ENCODE measurements at places on chromosomes 7 and 10.

DNA sequence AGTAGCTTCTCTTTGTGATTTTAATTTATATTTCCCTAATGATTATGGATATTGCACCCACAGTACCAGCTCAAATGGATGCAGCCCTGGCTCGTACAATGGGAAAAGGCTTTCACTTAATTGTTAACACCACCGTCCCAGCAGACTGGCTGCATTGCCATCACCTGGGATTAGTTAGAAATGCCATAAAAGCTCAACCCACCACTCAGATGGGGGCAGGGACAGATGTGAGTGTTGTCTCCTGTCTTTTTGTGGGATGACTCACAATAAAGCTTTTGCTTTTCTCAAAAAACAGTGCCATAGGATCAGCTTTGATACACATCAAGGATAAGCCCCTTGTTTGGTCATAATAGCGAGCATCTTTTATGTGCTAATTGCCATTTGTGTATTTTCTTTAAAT, 729.1 kb downstream of the TNS3 start:
- no peak for DNase-seq

DNA sequence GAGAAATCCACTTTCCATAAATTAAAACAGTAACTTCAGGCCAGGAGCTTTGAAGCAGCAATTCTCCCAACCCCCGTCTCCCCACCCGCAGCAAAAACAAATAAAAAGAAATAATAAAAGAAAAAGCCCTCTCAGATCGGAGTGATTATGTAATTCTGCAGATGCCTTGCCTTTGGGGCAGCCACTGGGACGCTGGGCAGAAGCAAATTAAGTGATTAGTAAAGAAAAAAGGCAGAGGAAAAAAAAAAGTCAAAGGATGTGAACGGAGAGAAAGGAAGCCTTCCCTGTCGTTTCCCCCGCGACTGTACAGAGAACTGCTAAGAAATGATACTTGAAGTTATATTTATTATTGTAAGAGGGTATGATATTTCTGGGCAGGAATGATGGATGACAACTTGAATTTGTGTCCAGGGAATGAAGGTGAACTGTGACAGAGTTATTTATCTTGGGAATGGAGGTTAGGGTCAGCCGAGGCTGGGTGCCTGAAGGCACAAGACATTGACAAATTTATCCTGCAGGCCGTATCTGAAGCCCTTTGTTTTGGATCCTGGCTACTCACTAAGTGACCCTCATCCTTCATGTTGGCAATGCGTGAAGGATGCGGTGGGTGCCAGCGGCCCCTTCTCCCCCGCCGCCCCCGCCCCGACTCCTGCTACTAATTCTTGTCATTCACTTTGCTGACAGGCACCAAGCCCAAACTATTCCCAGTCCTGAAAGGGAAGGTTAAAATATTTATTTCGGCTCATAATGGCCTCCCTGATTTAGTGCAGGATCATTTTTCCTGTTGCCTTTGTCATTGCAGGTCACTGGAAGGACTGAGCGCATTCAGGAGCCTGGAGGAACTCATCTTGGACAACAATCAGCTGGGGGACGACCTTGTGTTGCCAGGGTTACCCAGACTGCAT, 604.0 kb downstream of the LRMDA start:
- DNase-seq = peak; percentile 62

DNA sequence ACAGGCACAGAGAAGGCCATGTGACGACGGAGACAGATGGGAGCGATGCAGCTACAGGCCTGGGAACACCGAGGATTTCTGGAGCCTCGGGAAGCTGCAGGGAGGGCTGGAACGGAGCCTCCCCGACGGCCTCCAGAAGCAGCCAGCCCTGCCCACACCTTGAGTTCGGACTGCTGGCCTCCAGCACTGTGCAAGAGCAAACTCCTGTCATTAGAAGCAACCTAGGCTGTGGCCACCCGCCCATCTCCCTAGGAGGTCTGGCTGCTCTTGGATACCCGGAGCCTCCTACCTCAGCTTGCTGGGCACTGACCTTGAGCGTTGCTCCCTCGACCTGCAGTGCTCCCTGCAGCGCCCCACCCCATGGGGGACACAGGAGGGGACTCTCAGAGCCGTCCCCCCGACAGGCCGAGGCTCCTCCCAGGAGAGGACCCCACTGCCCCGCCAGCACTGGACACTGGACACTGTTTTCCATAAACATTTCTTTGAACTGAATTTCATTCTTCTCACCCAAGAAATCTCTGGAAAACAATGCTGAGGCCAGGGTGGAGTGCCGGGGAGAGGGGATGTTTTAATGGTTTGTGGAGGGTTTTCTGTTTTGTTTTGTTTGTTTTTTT, 22.5 kb upstream of the TNRC18 start:
- DNase-seq = no peak

- DNase-seq = no peak
Measured at GRCh38 chr7:142477079-142477651, 219.3 kb upstream of the PRSS58 start.

DNA sequence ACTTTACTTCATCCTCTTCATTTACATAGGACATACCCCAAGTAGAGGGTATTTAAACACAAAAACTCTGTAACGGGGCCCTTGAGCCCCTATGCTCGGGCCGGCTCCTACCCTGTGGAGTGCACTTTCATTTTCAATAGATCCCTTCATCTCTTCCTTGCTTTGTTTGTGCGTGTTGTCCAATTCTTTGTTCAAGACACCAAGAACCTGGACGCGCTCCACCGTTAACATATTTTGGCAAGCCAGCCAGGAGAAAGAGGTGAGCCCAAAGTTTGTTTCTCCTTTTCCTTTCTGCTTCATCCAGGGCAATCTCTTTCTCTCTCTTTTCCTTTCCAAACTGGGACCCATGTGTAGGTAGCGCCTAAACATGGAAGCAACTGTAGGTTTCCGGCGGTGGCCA, 26.0 kb upstream of the BNIP3 start:
- DNase-seq = no peak

- no peak for DNase-seq
Measured at GRCh38 chr10:48447356-48448215, 141.1 kb downstream of the MAPK8 start.

DNA sequence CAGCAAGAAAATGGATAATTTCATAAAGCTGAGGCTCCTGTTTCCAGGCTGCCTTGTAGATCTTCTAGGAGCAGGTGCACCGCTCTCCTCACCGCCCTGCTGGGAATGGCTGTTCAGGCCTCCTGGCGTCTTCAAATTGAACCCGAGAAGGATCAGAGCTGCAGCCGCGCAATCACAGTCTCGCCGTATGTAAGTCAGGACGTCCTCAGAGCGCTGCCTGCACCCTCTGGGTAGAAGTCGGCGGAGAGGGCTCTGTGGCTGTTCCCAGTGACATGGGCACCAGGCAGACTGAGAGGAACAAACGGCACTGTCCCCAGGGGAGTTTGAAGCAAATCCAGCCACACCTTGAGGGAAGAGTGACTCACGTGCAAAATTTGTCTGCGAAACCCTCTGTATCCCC, 476.9 kb downstream of the TCERG1L start:
- DNase-seq = no peak

GRCh38 chr10:6333086-6333485, 130.4 kb downstream of the PFKFB3 start:
- no peak for DNase-seq

GRCh38 chr10:69503001-69503895, 52.0 kb downstream of the TSPAN15 start:
- DNase-seq = no peak

DNA sequence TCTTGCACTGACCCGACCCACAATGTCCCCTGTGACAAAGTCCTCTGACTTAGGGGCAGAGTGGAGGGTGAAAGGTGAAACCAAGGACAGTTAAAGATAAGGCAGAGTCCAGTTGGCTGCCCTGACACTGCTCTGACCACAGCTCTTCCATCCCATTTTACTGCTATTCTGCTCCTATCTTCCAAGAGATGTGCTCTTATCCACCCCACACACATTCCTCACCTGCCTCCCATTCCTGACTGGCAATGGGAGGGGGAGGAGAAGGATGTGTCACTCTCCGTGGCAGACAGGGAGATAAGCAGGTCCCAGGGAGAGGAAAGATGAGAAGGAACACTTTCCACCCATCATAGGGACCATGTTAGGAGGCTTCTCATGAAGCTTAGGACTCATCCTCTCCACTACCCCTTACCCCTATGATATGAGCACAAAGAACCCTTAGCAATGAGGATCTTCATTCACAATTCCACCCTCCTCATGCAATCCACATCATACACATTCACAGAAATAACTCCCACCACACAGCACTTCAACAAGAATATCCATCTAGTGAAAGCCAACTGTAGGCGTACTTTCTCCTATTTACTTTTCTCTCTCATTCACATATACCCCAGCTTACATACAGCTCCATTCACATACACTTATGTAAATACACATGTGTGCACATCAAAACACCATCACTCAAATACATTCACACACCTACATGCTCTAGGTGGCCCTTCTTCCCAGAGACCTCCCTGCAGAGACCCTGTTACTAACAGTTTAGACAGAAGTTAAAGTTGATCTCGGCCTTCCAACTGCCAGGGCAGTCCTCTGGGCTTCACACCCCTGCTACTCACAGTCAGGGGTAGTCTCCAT, 6.6 kb downstream of the SYNPO2L start:
- DNase-seq = no peak

- no peak for DNase-seq
Measured at GRCh38 chr10:128068398-128069285, 57.6 kb downstream of the MKI67 start.

GRCh38 chr10:81569488-81569887, 305.5 kb upstream of the NRG3 start:
- no peak for DNase-seq

DNA sequence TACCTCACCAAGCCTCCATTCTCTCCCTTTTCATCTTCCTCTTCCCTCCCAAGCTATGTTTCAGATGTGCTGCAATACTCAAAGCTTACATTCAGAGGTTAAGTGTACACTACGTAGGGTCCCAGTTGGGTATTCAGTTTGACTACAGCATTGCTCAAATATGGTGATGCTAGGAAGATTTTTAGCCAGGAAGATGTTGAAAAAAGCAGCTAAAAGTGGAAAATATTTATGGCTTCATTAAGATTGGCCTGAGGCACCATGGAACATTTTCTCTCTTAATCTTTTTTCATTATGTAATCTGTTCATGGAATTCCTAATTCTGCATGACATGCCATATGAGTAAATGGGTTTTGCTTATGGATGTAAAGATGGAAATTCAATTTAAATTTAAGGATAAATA, 72.0 kb upstream of the ABCB5 start:
- no peak for DNase-seq

GRCh38 chr7:90266808-90267207, 21.8 kb downstream of the CFAP69 start:
- no peak for DNase-seq

DNA sequence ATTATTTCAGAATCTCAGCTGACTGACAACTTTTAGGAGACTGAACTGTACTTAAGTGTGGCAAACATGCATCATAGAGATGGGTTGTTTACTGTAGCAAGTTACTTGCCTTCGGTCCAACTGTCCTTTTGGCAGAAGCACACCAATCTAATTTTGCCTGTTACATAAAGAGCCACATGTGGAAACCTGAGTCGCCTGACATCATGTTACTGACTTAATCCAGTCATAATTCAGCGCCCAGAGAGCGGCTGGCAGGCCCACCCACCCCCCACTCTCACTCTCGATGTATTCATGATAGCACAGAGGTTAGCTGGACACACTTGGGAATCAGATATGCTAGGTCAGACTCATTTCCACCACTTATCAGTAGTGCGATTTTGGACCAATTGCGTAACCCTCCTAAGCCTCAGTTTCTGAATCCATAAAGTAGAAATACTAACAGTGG, 57.3 kb upstream of the CAPZA2 start:
- DNase-seq = peak; percentile 54

GRCh38 chr7:70356085-70356786, 758.0 kb downstream of the AUTS2 start:
- DNase-seq = peak; percentile 47

DNA sequence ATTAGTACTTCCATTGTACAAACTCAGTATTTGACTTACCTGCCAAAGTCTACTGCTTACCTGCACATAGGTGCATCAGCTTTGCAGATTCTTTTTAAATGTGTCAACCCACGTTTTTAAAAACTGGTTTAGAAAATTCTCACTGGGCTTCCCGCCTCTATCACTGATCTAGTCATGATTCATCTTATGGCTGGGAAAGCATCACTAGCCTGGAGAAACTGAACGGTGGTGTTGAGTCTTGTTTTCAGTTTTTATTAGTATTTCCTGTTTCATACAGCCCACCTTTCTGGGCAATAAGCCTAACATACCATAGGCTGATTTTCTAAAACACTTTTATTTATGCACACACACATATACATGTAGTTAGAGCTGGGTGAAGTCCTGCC, 19.7 kb downstream of the DOCK1 start:
- DNase-seq = no peak

DNA sequence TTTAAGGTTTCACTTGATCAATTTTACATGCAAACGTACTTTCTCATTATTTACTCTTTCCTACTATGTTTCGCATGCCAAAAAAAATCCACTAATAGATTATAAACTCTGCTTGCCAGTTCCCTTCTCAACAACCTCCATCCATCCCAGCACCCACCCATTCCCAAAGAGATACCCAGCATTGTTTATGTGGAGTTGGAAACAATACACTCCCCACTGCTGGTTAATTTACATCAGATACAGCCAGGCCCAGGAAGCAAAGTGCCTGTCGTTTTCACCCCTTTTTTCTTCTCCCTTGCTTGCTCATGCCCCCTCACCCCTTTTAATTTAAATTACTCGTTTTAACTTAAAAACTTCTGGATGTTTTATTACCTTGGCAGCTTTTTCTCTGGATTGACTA, 59.9 kb downstream of the HIBADH start:
- DNase-seq = no peak

DNA sequence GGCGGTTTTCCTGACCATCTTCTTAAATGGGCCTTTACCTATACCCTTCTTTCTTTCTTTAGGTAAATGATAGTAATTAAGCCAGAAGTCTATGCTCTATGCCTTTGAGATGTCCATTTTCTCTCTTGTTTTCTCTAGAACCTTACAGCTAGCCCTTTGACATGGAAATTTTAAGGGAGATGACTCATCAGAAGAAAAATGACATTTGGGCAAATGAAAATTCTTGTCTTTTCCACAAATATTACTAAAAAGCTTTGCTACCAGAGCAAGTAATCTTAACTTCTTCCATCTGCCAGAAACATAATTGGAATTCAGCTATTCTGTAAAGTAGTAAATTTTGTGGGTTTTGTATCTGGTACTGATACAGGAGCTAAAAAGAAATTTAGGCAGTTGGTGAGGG, 59.5 kb downstream of the CCDC3 start:
- DNase-seq = no peak

- no peak for DNase-seq
Measured at GRCh38 chr10:126315494-126316177, 72.6 kb downstream of the ADAM12 start.

- peak; percentile 13 for DNase-seq
Measured at GRCh38 chr7:88452646-88453045, 146.0 kb upstream of the STEAP4 start.

GRCh38 chr7:105860793-105861192, 15.6 kb downstream of the ATXN7L1 start:
- DNase-seq = no peak

GRCh38 chr7:134778941-134779740, at the start of gene CALD1:
CALD1 (plus strand) TSS chr7:134779634; CDS start chr7:134867734, 88,100 bp downstream.
- peak; percentile 93 for DNase-seq

GRCh38 chr7:41758321-41758720, 55.4 kb upstream of the INHBA start:
- DNase-seq = no peak

GRCh38 chr10:12121673-12122072, 7.8 kb upstream of the SEC61A2 start:
- no peak for DNase-seq

GRCh38 chr10:5411941-5412276, 448 bp upstream of the NET1 start:
- DNase-seq = no peak

Data from eye (tissue), 1 donor.